Stimulated activated CD4-positive, alpha-beta T cell treated with anti-CD3 and anti-CD28 coated beads, Interleukin-15, amount 100 ng/mL, for 24 hours (primary cell): ENCODE measurements at places on chromosomes 5 and 9.

DNA sequence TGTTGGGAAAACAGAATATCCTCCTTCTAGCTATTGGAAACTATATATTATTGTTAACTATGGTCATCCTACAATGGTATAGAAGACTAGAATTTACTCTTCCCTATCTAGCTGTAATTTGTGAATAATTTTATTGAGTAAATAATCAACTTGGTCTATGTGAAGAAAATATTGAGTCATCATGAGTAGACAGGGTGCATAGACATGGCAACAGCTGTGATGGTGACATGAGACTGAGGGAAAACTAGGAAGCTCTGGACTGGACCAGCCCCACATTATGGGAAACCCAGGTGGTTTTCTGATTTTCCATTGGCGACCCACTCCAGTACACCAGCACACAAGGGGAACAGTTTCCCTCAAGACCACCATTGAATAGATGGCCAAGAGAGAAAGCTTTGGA lies 95.0 kb downstream of the APBA1 start:
- DNase-seq, result no peak

DNA sequence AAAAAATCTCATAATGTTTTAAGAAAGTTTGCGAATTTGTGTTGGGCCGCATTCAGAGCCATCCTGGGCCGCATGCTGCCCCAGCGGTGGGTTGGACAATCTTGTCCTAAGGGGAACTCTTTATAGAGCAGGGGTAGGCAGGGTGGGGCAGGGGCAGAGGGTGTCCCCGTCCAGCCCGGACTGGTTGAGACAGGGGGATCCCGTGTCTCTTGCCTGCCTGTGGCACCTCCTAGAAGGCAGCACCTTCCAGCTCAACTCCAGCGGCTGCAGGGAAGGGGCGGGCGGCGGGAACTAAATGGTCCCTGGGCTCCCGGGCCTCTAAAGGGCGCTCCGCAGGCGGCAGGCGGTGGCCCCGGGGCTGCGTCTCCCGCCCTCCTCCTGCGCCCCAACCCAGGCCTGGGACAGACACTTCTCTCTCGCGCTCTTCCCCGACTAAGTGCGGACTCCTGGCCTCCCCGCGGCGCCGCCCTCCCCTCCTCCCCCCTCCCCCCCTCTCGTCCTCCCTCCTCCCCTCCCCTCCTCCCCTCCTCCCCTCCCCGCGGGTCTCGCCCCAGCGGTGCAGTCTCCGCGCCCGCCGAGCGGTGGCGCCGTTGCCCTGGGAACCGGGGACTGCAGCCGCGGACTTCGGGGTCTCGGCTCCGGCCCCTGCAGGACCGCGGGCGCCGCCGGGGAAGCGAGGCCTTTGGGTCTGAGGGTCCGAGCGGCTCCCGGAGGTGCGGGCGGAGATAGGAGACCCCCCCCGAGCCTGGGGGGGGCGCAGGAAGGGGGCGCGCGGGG lies 132.6 kb downstream of the MRPL36 start:
- DNase-seq, result peak; percentile 55

DNA sequence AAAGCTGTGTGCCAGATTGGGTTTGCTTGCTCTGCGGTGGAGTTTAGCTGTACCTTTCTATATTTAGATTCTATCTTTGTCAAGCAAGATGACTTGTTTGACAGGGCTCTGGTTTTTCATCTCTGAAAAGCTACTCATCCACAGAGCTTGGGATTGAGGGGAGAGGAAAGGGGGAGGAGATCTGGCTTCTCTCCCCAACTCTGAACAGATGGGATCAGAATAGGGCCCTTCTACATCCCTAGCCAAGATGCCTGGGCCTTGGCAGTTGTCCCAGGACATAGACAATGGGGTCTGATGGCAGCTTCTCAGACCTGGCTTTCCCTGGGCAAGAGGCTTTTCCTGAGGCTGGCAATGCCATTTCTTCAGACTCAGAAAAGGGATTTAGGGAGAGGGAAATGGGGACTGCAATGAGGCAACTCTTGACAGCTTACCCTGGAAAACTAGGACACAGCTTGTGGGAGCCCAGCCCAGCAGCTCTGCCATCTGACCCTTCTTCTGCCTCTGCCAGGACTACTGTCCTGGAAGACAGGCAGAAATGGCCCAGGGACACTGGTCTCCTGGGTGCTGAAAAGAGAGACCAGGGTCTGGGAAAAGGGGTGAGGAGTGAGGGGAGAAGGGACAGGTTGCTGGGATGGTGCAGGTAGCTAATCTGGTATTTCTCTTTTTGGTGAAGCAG lies 50.2 kb upstream of the ASTN2 start:
- DNase-seq, result no peak

- DNase-seq, result no peak
Observed at GRCh38 chr5:180399401-180400215, 46.5 kb upstream of the GFPT2 start.

GRCh38 chr5:57659886-57660285 lies 177.3 kb upstream of the ACTBL2 start:
- no peak for DNase-seq

DNA sequence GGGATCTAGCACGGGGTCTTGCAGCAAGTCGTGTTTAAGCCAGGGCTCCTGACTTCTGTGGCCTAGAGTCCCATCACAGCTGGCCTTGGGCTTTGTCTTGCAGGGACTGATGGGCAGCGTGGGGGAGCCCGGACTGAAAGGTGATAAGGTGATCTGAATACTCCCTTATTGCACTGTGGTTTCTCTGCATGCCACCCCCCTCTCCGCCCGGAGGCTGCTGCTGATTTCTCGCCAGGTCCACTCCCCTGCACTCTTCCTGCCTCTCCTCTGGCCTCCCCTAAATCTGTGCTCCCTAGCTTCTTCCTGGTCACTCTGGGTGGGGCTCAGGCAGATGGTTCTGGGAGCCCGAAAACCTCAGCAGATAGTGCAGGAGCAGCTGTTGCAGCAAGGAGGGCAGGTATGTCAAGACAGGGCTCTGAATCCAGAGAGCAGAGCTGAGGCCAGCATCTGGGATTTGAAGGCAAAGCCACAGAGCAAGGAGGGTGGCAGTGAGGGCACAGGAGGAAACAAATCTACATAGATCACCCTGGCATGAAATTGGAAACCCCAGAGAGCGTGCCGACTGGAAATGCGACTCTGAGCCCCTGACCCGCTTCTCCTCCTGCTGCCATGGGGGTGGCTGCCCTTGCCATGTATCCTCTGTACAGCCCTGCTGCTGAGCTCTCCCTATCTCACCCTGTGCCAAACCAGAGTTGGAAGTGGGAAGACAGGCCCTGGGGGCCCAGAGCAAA lies 76.5 kb downstream of the COL27A1 start:
- DNase-seq, result no peak

- DNase-seq, result no peak
Observed at GRCh38 chr9:106784076-106784475, 78.9 kb upstream of the ZNF462 start.

DNA sequence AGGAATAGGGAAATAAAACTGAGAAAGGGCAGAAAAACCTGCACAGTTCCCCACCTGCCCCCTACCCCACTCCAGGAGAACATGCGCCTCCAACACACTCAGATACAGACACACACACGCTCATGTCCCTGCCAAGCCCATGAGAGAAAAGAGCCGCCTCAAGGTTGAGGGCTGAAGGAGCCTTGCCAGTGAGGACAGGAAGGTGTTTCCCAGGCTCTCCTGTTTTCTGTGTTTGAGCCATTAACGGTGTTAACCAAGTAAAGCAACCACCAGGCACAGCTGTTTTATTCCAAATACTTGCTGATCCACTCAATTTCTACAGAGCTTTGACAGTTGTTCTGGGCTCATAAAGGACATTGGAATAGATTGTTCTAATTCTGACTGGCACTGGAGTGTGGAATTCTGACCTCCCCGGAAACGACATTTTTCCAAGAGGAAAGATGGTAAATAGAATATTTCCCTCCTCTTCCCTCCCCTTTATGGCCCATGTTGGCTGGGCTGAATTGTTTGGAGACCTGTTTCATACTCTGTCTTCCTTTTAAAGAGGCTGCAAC lies 238.0 kb downstream of the DMAC1 start:
- no peak for DNase-seq

- DNase-seq, result peak; percentile 43
Observed at GRCh38 chr5:1522601-1523479, 920 bp downstream of the LPCAT1 start.
